ENCODE measurements at places on chromosomes 13 and 19. TPM values are rescaled to one million over a fixed set of nuclear protein-coding genes. Genes with fewer than 3 reads are reported as not detected.

DNA sequence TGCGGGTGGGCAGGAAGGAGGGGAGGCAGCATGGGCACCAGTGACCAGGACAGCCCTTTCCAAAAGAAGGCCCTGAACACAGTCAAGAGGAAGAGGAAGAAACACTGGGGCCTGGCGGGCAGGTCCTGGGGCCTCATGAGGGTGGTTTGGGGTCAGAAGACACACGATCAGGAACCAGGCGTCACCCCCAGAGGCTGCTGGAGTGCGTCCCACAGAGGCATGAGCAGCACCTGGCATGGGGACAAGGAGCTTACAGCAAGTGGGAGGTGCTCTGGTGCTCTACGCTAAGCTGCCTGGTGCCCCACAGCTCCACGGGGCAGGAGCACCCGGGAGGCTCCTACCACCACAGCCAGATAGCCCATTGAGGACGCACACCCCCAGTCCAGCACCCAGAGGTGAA, 20.0 kb downstream of the ELL start:
- DNase-seq, result no peak

DNA sequence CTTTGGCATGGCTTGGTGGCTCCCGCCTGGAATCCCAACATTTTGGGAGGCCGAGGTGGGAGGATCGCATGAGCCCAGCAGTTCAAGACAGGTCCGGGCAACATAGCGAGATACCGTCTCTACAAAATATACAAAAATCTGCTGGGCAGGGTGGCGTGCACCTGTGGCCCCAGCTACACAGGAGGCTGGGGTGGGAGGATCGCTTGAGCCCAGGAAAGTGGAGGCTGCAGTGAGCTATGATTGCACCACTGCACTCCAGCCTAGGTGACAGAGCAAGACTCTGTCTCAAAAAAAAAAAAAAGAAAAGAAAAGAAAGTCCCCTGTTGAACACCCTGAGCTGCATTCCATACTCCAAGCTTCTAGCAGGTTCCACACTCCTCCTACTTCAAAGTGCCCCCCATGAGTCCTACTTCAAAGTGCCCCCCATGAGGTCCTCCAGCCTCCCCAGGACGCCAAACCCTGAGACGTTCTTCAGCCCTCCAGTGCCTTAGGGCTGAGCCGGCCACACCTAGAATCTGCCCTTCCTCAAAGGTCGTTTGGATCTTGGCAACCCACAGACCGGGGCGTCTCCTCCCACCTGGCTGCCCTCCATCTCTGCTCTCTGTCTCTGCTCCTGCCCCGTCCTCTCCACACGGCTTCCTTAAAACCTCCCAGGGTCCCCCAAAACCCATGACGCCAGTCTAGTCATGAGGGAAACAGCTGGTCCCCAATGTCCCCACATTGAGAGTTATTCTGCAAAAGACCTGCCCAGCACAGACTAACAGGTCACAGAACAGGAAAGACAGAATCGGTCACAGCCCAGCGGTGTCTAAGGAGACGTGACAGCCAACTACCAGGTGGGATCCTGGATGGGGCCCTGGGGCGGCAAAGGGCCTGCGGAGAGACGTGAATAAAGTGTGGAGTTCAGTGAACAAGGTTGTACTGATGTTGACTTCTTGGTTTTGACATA, 4.8 kb downstream of the TJP3 start:
- no peak for DNase-seq

DNA sequence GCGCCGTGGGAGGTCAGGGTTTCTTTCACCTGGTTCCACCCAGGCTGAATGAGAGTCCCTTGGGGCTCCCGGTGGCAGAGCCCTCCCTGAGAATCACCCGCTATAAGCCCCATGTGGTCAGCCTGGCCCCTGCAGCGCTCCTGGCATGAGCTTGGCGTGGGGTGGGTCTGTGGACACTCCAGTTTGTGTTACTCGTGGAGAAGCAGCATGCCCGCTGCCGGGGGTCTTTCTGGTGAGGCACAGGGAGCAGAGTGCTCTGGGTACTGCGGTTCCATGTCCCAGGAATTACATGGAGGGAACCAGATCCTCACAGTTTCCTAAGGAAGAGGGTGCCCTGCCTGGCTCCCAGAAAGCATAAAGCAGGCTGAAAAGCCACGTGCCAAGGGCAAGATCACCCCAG, 62.2 kb downstream of the SMARCA4 start:
- DNase-seq, result no peak

GRCh38 chr19:3178377-3178972, at the start of gene S1PR4:
Gene S1PR4, plus strand, starts transcription at chr19:3178769. Its CDS starts 24 bp downstream, at chr19:3178793.
- DNase-seq, result no peak

DNA sequence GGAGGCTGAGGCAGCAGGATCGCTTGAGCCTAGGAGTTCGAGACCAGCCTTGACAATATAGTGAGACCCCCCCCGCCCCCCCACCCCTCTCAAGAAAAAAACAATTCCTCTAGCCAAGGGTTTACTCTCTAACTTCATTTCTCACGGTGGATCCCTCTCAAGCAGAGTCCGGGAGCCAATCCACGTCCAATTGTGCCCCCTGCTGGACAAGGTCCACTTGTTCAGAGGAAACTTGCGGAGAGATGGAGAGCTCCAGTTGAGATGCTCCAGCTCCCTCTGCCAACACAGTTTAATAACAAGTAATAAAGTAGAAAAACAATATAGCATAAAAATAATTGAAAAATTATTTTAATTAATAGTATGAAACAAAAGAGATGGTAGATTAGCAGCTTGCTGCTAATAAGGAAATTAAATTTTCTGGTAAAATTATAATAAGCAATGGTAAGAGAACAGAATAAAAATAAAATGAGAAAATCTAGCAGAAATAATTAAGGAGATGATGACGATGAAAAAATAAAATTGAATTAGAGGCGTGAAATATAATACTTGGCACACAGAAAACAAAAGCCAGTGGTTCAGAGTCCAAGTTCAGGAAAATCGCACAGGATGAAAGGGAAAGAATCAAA, 14.5 kb upstream of the SIGLEC14 start:
- DNase-seq, result peak; percentile 54

GRCh38 chr13:78376033-78376432, 227.3 kb downstream of the POU4F1 start:
- DNase-seq, result no peak

- DNase-seq, result no peak
These were observed 419 bp downstream of the MRPS31 start for GRCh38 chr13:40770609-40770933.

DNA sequence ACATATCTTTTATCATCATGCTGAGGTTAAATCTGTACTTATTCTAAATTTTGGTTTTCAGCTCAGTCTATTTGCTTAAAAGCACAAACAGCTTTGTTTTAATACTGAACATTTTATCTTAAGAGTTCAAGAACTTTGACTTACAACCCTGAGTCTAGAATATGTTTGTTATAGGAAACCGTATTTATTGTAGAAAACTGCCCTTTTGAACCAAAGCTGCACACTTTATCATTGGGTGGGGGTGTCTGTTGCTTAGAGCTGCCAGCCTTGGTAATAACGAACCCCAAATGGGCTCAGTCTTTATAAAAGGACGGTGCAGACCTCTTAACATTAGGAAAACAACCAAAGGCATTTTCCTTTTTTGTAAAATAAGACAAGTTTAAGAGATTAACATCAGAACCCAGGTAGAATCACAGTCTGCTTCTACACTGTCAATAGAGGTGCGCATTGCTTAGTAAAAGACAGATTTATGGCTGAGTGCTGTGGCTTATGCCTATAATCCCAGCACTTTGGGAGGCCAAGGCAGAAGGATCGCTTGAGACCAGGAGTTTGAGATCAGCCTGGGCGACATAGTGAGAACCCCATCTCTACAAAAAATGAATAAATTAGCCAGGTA, 14.7 kb downstream of the ADGRE3 start:
- DNase-seq, result no peak

GRCh38 chr13:50387051-50387581, 371.9 kb downstream of the KCNRG start:
- peak; percentile 25 for DNase-seq

- peak; percentile 9 for DNase-seq
These were observed 598.6 kb upstream of the PCDH20 start for GRCh38 chr13:62014299-62014698.

DNA sequence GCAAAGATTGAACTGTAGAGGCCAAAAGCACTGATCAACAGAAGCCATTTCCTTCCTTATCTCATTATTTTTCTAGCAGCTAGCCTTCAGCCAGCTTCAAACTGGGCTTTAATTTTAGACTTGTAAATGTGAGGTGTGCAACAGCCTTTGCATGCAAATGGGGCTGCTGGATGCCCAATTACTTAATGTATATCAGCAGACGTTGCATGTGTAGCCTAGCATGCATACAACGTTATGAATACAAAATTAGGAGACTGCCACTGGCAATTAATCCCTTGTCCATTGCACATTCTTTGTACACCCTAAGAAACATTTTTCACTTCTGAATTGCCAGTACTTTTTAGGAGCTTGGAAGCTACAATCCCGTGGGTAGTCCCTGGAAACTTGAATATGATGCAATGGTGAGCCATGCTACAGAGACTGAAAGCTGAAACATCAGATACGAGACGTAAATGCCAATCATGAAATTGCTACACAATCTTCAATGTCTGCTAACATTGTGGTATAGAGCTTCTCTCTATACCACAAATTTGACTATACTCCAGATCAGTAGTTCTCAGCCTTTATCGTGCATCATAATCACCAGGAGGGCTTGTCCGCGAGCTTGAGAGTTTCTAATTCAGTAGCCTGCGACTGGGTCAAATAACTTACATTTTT, 20.2 kb downstream of the EPSTI1 start:
- no peak for DNase-seq

DNA sequence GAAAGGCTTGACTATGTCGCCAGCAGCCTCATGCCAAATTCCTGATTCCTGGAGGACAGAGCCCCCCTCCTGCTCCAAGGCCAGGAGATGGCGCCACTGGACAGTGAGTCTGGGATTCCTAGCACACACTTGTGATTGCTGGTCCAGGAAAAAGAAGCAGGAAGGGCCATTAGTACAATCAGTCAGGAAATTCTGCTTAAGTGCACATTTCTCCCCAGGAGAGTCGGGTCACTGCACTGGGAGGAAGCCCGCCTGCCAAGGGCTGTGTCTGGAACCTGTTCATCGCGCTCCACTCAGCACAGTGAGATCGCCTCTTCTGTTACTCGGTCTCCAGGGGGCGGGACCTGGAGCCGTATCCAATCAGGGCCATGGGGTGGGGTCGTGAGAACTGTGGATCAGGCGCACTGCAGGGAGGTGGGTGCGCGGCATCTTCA, 65.1 kb downstream of the ZNF823 start:
- DNase-seq, result peak; percentile 68

DNA sequence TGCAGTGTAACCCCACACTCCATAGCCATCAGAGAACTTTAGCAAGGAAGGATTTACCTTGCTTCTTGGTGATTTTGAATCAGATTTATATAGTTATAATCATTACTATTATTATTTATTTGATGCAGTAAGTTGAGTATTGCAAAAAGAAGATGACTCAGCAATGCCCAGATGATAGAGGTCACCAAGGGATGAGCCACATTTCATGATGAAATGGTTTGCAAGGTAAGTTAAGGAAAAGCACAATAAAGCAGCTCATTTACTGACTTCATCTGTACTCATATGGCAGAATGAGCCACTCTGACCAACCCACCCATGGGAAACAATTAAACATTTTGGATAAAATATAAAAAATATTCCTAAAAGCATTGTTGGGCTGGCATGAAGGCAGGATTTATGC, 59.1 kb downstream of the AKAP11 start:
- DNase-seq, result no peak

DNA sequence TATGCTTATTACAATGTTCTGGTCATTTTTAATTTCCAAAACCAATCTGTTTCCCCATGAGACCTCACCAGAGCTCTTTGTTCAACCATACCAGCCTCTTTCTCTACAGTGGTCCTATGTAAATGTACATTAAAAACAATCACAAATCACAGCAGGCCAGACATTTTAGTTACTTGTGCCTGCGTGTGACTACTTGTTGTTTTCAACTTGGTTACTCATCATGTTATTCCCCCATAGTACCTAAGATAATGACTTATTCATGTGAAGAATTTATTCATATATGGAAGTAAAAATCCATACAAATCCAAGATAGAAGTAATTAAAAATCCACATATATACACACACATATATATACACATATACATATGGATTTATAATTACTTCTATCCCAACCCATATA, 379.6 kb downstream of the SLITRK6 start:
- DNase-seq, result no peak

- DNase-seq, result no peak
These were observed 98.7 kb downstream of the STARD13 start for GRCh38 chr13:33186861-33187291.

GRCh38 chr13:97468331-97468730, 34.4 kb downstream of the RAP2A start:
- DNase-seq, result peak; percentile 55

DNA sequence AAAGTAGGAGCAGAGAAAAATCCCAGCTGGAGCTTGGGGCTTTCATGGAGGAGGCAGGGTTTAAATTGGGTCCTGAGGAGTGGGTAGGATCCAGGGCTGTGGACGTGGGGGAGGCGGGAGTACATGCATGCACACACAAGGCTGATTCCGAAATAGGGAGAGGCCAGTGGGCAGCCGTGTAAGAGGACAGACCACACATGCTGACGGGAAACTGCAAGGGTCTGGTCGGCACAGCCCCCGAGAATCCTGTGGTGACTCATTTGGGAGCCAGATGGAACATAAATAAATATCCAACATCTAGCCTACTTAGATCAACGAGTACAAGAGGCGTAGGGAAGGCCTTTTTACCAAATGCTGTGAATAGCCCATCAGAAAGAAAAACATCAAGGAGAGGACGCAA, 216.3 kb upstream of the ZNF507 start:
- DNase-seq, result no peak

- no peak for DNase-seq
These were observed 3.0 kb upstream of the NANOS2 start for GRCh38 chr19:45917421-45918091.

GRCh38 chr13:32281096-32281495, 34.1 kb downstream of the ZAR1L start:
- no peak for DNase-seq

The GALP gene
- polyA plus RNA-seq, result not detected

The PSG2 gene
- polyA plus RNA-seq, result not detected

The KLC3 gene
- 0.26 TPM for polyA plus RNA-seq

The ZNF471 gene
- not detected for polyA plus RNA-seq

The LILRB2 gene
- polyA plus RNA-seq, result not detected

The ZNF320 gene
- polyA plus RNA-seq, result 0.05 TPM

The NLRP4 gene
- polyA plus RNA-seq, result not detected

The EFNB2 gene
- polyA plus RNA-seq, result 0.05 TPM

The BLOC1S3 gene
- 4.8 TPM for polyA plus RNA-seq

The PDCD2L gene
- polyA plus RNA-seq, result 29.3 TPM

The ADM5 gene
- polyA plus RNA-seq, result 4.1 TPM

The RFXAP gene
- 7.9 TPM for polyA plus RNA-seq

The KLK2 gene
- 0.11 TPM for polyA plus RNA-seq
